ENCODE measurements at places on chromosomes 2 and 18.

DNA sequence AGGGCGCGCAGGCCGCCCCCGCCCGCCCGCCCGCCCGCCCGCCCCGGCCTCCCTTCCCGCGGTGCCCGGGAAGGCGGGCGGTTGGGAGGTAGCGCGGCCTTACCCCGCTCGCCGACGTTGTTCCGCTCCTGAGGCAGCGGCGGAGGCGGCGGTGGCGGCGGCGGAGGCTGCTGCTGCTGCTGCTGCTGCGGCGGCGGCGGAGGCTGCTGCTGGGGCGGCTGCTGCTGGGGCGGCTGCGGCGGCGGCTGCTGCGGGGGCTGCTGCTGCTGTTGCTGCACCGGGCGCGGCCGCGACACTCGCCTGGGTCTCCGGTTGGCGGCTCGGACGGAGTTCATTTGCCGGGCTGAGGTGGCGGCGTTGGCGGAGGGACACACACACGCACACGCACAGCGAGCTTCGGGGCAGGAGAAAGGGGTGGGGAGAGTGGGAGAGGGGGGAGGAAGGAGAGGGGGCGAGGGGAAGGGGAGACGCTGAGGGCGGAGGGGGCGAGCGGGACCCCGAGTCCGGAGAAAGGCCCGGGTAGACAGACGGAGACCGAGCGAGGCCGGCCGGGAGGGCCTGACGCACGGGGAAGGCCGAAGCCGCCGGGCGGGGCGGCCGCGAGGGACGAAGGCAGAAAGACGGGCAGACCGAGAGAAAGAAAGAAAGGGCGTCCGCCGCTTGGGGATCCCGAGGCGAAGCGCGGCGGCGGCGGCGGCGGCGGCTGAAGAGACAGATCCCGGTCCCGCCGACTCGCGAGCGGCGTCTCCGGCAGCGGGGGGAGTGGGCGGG, 727 bp downstream of the FBXO11 start:
- DNase-seq, result peak; percentile 65

- no peak for DNase-seq
Observed at GRCh38 chr2:186544255-186544675, 45.6 kb upstream of the ITGAV start.

- no peak for DNase-seq
Observed at GRCh38 chr2:8219631-8220355, 462.1 kb upstream of the ID2 start.

- DNase-seq, result peak; percentile 59
Observed at GRCh38 chr18:24726727-24727492, 266.5 kb downstream of the HRH4 start.

DNA sequence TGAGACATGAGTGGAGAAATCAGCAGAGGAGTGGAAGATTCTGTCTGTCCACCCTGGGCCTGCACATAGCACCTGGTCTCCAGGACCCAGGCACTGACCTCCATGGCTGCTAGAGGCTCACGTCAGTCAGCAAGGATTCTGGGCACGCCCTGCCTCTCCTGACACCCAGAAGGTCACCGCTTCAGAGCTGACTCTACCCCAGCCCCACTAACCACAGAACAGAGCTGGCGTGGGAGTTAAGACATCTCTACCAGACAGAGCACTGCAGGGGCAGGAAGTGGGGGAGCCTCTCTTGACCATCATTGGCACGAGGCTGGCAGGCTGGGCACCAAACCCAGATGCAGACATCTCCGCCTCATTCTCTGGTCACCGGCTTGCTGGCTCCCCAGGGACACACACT, 3.0 kb downstream of the ADCY3 start:
- DNase-seq, result peak; percentile 73

DNA sequence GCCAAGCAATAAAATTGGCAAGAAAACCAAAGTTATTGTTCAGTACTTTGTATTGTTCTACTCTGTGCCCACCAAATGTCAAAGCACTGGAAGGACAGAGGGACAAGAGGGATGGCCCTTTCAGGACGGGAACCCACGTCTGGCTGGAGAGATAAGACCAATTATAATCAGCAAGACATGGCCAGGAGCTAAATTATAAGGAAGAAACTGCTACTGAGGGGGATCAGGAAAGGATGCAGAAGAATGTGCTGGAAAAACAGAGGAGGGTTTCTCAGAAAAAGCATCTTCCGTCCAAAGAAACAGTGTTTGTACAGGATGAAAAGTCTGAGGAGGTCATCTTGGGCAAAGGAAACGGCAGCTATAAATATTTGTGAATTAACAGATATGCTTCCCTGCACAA, 46.4 kb upstream of the NARS1 start:
- DNase-seq, result no peak
